Urothelium cell line (cell line): ENCODE measurements at places on chromosomes 6 and 20.

GRCh38 chr20:8647961-8648441 lies 420.9 kb upstream of the PLCB4 start:
- no peak for DNase-seq

DNA sequence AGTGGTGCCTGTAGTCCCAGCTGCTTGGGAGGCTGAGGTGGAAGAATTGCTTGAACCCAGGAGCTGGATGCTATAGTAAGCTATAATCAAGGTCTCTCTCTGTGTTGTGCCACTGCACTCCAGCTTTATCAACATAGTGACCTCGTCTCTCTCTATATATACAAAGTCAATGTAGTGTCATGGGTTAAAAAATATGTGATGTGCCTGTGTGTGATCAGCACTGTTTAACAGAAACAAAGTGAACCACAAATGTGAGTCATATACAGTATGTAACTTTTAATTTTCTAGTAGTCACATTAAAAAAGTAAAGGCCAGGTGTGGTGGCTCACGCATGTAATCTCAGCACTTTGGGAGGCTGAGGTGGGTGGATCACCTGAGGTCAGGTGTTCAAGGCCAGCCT lies 85.3 kb upstream of the RNF24 start:
- no peak for DNase-seq

- peak; percentile 23 for DNase-seq
Observed at GRCh38 chr6:34553750-34554149, 2.4 kb downstream of the SPDEF start.

GRCh38 chr6:118939683-118940082 lies 4.7 kb upstream of the MCM9 start:
- no peak for DNase-seq

DNA sequence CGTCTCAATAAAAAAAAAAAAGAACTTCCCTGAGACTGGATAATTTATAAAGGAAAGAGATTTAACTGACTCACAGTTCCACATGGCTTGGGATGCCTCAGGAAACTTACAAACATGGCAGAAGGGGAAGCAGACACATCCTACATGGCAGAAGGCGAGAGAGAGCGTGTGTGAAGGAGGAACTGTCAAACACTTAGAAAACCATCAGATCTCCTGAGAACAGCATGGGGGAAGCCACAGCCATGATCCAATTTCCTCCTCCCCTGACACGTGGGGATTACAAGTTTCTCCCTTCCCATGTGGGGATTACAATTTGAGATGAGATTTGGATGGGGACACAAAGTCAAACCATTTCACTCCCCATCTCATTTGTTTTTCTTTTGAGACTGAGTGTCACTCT lies 46.6 kb upstream of the TFAP2C start:
- DNase-seq, result no peak

GRCh38 chr6:148367411-148368024 lies 24.9 kb downstream of the SASH1 start:
- no peak for DNase-seq

- no peak for DNase-seq
Observed at GRCh38 chr6:149716181-149716963, 1.5 kb downstream of the LATS1 start.

GRCh38 chr6:133610227-133610840 lies 278.6 kb upstream of the TCF21 start:
- no peak for DNase-seq

DNA sequence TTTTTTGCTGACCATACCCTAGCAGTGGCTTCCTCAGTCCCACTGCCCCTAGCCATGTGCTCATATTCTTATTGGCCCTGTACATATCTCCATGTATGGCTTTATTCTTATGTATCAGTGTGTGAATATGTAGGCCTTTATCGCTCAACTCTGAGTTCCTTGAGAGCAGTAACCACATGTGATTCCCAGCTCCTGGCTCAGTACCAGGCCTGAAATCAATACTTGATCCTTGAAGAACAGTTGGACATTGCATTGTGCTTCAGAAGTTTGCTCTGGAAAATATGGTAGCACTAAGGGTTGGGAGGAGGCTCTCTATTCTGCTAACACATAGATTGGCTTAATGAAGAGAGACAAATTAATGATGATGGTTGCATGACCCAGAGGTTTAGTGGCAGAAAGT lies 118.8 kb upstream of the FERMT1 start:
- DNase-seq, result no peak

- DNase-seq, result peak; percentile 29
Observed at GRCh38 chr6:108518714-108519576, 41.8 kb upstream of the FOXO3 start.

GRCh38 chr6:105087571-105088211 lies 92.1 kb downstream of the POPDC3 start:
- DNase-seq, result peak; percentile 21

- peak; percentile 80 for DNase-seq
Observed at GRCh38 chr20:34824806-34825529, 483 bp downstream of the NCOA6 start.

DNA sequence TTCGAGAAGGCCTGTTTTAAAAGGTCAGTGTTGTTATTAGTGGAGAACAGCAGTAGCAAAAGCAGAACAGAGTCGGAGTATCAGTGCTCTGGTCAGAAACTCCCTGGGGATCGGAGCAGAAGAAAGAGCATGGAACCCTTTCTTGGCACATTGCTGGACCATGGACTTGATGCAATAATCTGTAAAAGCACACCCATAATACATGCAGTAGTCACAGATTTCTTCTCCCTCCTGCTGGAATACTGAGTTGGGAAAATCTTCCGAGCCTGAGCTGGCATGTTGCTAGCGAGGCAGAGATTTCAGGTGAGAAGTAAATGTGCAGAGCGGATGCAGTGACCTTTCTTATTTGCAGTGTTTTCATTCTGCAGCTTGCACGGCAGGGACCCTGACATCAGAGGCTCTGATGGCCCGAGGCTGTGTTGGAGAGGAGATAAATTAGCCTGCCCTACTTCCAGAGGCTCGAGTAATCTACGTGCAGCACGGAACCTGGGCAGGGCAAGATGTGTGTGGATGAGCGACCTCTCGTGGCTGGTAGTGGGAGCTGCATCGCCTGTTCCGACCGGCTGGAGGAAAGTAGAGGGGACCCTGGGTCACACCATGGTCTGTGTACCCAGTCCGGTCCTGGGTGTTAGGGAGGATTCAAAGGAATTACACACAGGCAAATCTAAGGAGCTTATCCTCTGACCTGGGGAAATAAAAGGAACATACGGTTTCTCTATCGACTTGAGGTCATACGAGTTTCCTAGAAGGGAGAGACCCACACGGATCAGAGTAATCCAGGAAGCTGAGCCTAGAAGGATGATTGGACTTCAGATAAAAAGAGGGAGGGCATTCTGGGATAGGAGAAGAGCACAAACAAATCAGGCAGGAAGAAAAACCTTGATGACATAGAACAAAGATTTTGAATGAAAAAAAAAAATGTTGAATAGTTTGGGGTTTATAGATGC lies 137.0 kb upstream of the STMND1 start:
- peak; percentile 76 for DNase-seq

GRCh38 chr20:25053255-25054031 lies 4.5 kb downstream of the ACSS1 start:
- DNase-seq, result no peak
